Occipital lobe (tissue), 3 donors: ENCODE measurements at places on chromosomes 7 and 10. TPM values are rescaled to one million over a fixed set of nuclear protein-coding genes. Genes with fewer than 3 reads are reported as not detected.

DNA sequence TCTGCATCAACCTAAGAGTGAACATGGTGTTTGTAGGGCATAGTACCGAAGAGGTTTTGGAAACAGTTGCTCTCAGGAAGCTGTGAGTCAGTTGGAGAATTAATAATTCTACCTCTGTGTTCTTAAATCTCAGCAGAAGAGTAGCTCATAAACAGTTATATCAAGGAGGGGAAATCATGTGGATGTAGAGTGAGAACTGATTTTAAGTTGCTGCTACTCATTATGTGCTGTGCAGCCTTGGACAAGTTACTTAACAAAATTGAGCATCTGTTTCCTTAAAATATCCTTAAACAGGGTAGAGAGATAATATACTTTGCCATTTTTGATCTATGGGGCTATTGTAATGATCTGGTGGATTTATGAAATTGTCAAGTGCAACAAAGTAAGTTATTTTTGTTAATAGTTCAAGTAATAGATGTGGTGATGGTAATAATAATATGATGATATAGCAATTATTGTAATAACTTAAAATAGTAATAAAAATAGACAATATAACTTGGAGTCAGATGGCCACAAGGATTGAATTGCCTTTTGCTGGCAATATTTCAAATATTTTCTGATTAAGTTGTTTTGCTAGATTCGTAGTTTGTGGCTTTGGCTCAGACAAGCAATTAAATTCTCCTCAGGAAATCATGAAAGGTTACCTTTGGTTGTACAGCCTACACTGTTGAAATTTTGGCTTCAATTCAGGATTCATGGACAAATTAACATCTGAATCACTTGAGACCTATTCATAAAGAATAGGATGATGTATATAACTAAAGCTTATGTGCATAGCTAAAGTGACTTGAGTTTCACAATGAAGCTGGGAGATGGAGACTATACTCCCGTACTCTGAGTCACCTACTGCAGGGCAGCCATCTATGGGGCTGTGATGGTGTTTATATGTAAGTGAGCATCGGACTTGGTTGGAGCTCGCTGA lies 228.5 kb downstream of the CDK14 start:
- no peak for DNase-seq

DNA sequence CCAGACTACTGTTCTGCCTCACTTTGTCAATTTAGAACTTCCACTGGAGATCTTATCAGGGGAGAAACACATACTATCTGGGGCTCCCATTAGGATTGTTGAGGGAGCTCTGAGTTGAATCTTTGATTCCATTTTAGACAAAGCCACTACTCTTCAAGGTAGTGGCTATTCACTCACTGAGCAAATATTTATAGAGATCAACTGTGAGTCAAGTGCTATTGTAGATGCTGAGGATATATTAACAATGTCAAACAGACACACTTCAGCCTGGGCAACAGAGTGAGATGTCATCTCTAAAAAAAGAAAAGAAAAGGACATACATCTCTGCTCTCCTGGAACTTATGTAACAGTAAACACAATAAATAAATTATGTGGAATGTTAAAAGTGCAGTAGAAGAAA lies 315.3 kb downstream of the PTEN start:
- DNase-seq: no peak

- no peak for DNase-seq
Measured at GRCh38 chr7:30222515-30223215, 61.7 kb upstream of the ZNRF2 start.

GRCh38 chr7:26857170-26857505 lies 7.3 kb downstream of the SKAP2 start:
- DNase-seq: no peak

GRCh38 chr7:140657891-140658290 lies 14.9 kb upstream of the ADCK2 start:
- no peak for DNase-seq

Gene USP54
- total RNA-seq: 31.7 TPM
